ENCODE measurements at places on chromosomes 1 and 21. TPM values are rescaled to one million over a fixed set of nuclear protein-coding genes. Genes with fewer than 3 reads are reported as not detected.

DNA sequence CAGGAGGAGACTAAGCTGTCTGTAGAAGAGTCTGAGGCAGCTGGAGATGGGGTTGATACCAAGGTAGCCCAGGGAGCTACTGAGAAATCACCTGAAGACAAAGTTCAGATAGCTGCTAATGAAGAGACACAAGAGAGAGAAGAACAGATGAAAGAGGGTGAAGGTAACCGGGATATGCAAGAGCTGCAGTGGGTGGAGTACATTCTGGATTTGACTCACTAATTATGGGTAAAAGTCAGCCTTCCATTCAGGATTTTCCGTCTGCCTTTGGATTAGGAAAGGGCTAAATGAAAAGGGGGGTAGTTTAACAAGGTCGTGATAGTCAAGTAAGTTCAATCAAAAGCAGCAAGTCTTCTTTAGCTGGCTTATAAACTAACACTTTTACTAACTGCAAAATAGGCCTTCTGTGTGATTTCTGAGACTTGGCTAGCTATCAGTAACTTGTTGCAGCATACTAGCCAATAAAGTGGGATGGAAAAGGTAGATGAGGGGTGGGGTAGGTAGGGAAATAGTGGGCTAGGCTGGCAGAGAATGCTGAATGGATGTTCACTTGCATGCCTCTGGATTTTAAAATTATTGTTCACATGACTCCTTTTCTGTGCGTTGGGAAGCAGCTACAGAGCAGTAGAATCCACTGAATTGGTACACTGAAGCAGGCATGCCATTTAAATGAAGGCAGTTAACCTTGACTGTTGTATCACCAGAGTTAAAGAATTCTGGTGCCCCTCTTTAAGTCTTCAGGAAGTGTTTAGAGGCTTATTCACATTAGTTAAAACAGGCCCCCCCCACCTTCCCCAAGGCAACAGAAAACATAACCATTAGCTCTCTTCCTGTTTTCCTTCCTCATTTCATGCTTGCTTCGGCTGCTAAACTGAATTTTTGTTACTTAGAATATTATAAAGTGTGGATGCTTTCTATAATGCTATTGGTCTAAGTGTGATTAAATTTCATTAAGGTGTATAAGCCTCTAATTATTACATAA lies 15.4 kb downstream of the CCDC17 start:
- no peak for DNase-seq

DNA sequence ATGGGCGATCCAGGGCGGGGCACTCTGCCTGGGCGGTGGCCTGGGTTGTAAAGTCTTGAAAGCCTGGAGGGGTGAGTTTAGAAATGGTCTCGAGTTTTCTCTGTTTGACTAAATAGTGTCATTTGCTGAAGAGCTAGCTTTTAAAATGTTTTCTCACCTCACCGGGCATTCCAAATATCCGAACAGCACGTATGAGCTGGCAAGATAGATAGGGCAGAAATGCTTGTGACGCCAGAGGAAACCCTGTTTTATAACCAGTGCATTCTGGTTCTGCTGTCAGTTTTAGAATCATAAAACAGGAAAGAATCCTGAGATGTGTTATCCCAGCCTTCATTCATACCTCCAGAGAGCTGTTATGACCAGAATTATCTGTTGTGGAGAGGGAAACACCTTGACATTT lies 725 bp downstream of the RTCA start:
- no peak for DNase-seq

GRCh38 chr21:27795418-27795817 lies 828.5 kb upstream of the ADAMTS5 start:
- DNase-seq, result no peak

GRCh38 chr1:209882286-209882685 lies 54.5 kb downstream of the UTP25 start:
- DNase-seq, result no peak

GRCh38 chr1:168636200-168636599 lies 59.8 kb downstream of the XCL1 start:
- no peak for DNase-seq

HUNK gene
- total RNA-seq, result 0.07 TPM

SLC45A1 gene
- total RNA-seq, result 0.22 TPM

INAVA gene
- total RNA-seq, result 0.25 TPM
